ENCODE measurements at places on chromosomes 5 and 9. TPM values are rescaled to one million over a fixed set of nuclear protein-coding genes. Genes with fewer than 3 reads are reported as not detected.

The SLC1A3 gene
- 61.1 TPM for total RNA-seq

The SMIM32 gene
- not detected for total RNA-seq

The SLC6A7 gene
- not detected for total RNA-seq

The RORB gene
- total RNA-seq: 0.39 TPM

The ANKRD20A1 gene
- total RNA-seq: 0.89 TPM

The HACD4 gene
- total RNA-seq: 4.7 TPM

The F12 gene
- 1.3 TPM for total RNA-seq

DNA sequence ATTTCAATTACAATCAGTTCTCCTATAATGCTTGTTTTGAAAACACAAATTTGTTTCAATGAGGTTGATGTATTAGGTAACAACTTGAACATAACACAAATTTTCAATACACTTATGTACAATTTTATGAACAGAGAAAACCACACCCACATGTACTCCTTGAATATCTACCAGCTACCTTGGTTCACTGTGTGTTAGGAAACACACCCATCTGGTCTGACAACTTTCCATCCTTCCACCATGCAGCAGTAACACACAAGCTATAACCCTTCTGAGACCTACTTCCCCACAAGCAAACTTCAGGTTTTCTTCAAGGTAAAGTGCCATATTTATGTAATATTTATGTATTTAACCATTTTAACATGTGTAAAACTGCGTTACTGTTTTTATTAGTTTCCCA is 36.4 kb upstream of the UBQLN1 start:
- no peak for DNase-seq

DNA sequence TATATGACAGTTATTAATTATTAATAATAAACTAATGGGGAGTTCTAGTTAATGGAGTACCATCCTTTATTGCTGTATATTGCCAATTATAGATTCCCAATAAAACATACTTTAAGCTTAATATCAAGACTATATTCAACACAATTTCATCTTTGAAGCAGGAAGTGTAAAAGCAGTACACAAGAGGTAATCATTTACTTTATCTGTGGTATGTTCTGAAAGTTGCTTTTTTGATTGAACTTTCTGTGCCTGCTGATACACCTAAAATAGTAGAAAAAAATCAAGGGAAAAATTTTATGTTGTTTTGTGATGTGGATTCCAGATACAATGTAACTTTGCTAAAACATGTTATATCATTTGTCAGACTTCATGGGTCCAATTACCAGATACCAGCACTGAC is 58.0 kb downstream of the ACO1 start:
- DNase-seq: no peak

- no peak for DNase-seq
Measured at GRCh38 chr9:16013366-16013765, 460.5 kb downstream of the CCDC171 start.

DNA sequence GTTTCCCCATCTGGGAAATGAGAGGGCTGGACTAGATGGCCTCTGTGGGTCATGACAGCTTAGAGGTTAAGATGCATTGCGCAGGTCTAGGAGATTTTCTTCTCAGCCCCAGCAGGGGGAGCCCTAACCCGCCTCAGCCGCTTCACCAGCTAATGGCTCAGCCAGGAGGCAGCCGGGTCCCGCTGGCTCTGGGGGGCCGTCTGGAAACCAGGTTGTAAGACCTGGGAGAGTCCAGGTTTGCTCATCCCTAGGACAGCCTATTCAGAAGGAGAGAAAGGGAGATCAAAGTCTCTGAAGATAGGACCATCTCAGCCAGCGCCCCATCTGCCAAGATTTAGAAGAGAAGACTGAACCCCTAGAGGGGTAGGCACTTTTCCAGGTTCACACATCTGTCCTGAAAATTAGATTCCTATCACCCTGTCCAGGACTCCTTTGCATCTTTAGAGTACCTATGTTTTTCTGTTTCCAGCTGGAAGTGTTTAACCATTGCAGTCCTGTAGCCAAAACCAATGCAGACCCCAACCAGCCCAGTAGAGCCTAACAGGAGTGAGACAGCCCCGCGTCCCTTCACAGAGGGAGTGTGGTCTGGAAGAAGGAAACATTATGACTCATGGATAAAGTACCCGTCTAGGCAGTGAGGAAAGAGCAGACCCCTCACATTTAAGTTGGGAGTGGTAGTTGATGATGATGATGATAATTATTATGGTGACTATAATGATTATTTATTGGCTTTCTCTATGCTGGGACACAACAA is 27.5 kb downstream of the SPARC start:
- DNase-seq: peak; percentile 76

DNA sequence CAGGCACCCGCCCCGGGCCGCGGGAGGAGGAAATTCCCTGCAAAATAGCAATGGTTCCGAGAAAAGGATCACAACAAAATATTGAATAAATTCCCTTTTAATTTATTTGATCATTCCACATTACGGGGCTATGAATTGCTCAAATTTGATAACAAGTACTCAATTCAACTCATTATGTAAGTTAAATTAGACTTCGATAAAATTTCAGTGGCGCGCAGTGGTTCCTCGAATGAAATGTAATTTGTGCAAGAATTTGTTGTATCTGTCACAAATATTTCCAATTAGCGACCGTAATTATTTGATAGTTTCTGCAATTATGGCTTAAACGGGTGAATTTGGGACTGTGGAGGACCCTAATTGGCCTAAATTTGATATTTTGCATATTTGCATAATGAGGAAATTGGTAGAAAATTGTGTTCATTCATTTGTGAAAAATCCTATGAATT is 76.0 kb upstream of the TBCA start:
- no peak for DNase-seq

- no peak for DNase-seq
Measured at GRCh38 chr5:106135473-106135872, 1535.3 kb downstream of the EFNA5 start.

- DNase-seq: no peak
Measured at GRCh38 chr5:146548781-146549449, 32.9 kb upstream of the GPR151 start.

- no peak for DNase-seq
Measured at GRCh38 chr5:10144040-10144439, 105.6 kb downstream of the ATPSCKMT start.

DNA sequence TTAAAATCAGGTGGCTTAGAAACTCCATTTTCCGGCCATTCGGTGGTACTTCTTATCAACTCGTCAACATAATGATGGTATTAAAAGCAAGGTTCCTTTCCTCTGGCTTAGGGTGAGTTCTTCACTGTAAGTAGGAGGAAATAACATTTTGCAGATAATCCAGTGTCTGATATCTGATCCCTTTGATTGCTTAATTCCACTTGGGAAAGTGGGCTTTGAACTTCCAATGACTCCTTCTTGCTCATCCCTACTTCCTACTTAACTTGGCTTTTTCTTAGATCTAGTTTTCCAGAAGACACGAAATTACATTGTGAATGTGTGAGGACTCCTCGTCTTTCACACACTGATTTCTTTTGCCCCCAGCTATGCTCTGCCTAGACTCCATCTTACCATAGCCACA is 31.5 kb downstream of the DDX31 start:
- no peak for DNase-seq

GRCh38 chr5:24177821-24178220 is 467.0 kb downstream of the CDH10 start:
- DNase-seq: no peak

DNA sequence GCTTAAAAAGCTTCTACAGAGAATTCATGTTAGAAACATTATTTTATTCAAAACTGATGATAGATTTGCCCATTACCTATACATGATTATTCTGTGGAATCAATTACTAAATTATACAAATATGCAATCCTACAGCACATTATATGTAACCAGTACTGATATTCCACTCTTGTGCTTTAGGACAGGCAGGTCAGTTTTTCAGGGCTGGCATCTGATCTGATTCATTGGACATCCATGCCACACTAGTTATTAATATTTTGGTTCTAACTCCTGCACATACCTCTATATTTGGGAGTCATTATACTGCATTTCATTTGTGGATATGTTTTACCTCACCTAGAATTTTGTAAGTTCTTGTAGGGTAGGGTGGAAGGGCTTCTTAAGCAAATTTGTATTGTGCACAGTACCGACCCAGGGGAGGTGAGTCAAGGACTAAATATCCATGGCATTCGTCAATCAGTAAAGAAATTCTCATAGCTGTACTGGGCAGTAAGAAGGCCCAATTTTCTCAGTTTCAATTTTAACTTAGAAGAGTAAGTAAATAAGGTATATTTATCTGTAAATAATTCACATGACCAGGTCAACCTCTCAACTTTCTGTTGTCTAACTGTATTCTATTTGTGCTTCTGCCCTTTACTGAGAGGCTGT is 33.5 kb downstream of the ELOVL7 start:
- DNase-seq: no peak

- no peak for DNase-seq
Measured at GRCh38 chr5:93385655-93386054, 195.4 kb downstream of the NR2F1-AS1 start.

DNA sequence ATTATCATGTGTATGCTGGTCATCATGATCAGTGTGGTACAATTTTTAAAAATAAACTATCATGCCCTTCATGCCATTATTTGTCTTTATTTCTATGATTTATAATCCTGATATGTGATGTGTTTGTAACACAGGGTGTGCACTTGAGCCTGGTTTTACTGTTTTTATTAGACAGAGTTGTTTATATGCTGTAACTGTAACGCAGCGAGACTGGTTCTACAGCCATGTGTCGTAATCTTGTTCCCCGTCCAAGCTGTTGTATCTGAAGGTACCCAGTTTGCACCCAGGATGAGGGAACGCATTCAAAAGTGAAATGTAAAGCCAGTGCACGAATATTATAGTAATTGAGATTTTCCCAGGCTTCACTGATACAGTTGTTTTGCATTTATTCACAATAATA is 28.2 kb downstream of the SNX18 start:
- no peak for DNase-seq

- DNase-seq: no peak
Measured at GRCh38 chr5:15538516-15538915, 38.5 kb downstream of the FBXL7 start.

DNA sequence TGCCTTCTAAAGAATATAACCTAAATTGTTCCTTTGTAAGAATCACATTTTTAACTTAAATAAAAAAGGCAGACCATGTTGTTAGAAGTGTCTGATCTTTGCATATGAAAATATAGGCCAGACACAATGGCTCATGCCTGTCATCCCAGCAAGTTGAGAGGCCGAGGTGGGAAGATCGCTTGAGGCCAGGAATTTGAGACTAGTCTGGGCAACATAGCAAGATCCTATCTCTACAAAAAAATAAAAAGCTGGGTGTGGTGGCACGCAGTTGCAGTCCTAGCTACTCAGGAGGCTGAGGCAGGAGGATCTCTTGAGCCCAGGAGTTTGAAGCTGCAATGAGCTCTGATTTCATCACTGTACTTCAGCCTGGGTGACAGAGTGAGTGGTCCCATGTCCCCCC is 37.3 kb downstream of the TRIO start:
- no peak for DNase-seq

GRCh38 chr9:111151537-111151936 is 113.3 kb upstream of the LPAR1 start:
- DNase-seq: no peak

Measured in skin of body (tissue), 3 donors.